Fibroblast of skin of scalp (primary cell): ENCODE measurements at places on chromosomes 5 and 9.
A peak's percentile ranks its signal among the peaks of the same experiment; 100 is the strongest.

DNA sequence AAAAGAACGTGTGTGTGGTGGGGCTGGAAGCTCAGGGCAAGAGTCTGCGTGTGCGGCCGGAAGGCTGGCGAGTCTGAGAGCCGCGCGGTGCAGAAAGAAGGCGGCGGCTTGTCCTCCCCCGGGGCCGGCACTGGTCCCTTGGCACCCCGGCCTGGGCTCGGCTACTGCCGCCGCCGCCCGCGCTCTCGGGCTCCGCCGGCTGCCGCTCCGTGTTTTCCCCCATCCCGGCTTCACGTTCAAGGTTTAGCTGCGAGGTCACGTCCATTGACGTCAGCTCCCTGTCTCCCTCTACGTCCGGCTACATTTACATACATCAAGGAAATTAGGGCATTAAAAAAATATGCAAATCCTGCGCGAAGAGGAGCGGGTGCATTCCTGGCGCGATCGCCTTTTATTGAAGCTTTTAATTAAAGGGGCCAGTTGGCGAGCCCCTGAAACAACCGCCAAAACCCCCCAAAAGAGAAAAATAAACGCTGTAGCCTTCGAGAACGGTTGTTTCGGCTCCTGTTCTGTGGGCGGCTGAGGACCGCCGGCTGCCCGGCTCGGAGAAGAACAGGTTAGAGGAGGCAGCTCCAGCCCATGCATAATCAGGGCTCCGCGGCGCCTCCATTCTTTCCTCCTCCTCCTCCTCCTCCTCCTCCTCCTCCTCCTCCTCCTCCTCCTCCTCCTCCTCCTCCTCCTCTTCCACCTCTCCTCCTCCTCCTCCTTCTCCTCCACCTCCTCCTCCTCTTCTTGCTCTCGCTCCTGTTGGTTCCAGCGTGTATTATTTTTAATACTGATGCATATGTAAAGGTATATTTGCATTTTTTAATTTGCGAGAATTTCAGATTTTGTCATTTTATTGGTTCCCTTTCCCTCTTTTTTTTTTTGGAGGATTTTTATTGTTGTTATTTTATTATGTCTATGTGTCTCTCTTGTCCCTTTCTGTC lies 207.0 kb downstream of the MEF2C start:
- no peak for DNase-seq

DNA sequence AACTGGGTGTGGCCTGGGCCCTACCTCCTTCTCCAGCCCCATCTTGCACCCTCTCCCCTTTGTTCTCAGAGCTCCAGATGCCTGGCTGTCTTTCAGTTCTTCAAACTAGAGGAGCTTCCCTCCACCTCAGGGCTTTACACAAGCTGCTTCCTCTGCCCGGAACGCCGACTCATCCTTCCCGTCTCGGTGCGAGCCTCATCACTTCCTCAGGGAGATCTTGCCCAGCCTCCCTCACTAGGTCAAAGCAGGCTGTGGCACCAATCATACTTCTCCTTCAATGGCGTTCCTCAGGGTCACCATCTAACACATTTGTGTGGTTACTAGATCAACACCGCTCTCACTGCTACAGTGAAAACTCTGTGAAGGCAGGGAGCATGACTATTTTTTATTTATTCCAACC lies 56.2 kb upstream of the ZSWIM6 start:
- DNase-seq, result peak; percentile 65

- DNase-seq, result peak; percentile 88
Measured at GRCh38 chr9:80874276-80874675, 815.1 kb downstream of the TLE1 start.

DNA sequence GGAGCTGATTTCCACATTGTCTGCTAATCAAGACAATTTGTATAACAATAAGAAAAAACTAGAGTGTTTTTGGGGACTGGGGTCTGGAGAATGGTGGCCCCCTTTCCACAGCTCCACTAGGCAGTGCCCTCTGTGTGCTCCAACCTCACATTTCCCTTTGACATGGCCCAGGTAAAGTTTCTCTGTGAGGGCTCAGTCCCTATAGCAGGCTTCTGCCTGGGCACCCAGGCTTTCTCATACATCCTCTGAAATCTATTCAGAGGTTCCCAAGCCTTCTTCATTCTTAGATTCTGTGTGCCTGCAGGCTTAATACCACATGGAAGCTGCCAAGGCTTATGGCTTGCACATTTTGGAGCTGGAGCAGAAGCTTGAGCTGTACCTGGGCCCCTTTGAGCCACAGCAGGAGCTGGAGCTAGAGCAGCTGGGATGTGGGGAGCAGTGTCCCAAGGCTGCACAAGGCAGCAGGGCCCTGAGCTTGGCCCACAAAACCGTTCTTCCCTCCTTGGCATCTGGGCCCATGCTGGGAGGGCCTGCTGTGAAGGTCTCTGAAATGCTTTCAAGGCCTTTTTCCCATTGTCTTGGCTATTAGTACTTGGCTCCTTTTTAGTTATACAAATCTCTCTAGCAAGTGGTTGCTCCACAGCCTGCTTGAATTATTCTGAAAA lies 49.1 kb upstream of the VPS13A start:
- no peak for DNase-seq

GRCh38 chr9:71589612-71590011 lies 178.7 kb downstream of the CEMIP2 start:
- no peak for DNase-seq

- DNase-seq, result no peak
Measured at GRCh38 chr5:18397371-18397770, 763.1 kb downstream of the TAF11L14 start.

DNA sequence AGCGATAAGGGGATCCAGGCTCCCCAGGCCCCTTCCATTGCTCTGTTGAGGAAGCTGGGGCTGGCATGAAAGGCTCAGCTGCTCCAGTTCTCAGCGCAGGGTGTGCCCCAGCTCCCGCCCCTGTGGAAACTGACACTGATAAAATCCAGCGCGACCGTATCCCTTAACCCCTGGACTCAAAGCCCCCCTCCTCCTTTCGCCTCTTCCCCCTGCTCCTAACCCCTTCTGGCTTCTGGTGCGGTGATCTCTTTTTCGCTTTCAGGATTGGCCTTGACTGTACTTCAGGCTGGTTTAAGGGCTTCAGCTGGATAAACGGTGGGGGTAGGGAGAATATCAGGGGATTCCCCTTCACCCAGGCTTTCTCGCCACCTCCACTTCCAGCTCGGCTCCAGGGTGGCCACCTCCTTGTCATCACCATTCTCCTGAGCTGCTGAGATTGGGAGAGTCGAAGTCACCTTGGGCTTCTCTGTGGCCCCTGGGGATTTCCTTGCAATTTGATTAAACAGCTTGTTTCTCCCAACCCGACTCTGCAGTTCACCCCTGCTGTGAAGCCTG lies 843 bp downstream of the BSPRY start:
- no peak for DNase-seq

DNA sequence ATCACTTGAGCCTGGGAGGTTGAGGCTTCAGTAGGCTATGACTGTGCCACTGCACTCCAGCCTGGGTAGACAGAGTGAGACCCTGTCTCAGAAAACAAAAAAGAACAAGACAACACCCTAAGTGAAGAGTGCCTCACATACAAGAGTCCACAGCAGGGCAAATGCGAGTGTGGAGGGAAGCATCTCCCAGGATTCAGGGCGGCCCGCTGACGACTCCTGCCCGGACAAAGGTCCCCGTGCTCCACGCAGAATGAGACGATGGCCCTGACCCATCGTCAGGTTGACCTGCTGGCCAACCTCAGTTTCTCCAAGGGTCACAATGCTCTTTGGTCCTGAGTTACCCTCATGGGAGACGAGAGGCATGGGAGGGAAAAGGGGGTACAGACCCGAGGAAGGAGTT lies 18.3 kb downstream of the MRNIP start:
- DNase-seq, result no peak

DNA sequence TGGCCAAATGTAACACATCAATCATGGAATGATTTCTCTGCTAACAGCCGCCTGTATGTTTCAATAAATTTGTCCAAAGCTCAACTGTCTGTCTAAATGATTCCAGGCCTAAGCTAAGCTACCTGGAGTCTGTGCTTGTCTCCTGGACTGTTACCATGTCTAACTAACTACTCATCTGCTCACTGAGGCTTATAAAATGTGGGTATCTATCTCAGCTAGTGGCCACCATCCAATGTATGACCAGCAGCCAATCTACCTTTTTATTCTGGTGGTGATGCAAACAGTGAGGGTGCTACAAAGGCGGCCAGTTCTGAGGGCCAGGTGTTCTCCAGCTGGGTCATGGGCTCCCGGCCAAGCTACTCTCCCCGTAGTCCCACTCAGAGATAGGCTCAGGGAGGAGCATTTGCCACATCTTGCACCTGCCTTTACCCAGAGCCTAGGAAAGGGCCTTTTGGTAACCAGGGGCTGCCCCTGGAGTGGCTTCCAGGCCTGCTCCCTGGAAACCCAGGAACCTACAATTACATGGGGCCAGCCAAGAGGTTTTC lies 59.1 kb downstream of the PFDN1 start:
- no peak for DNase-seq

DNA sequence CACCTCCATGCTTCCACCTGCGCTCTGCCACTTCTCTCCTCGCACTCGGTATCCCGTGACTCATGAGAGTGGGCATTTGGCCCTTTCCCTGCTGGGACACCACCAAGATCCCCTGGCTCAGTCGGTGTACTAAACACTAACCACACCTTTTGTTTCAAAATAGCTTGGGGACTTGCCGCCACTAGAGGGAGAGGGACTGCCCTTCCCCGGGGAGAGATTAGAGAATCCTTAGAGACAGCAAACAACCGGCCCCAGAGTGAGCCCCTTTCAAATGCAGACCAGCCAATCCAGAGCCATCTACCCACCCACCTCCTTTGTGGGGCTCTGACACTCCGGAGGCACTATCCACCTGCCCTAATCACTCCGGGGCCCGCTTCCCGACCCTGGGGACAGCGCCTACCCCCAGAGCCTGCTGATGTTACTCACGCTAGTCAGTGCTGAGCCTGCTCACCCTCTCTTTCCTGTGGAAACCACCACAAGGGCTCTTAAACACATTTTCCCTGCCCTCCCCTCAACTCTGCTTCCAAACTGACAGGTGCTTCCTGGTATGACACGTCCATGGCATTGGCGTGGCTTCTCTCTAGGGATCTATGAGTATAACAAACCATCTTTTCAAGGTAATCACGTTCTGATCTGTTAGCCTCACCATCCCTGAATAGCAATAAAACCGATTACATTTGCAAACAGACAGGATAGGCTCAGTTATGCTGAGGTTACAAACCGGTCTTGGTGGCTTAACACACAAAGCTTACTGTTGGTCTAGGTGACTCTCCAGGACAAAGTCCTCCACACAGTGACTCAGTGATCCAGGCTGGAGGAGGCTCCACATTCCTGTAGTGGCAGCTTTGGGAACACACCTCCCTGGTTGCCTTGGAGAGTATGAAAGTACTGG lies 180.1 kb upstream of the MVB12B start:
- no peak for DNase-seq

- DNase-seq, result peak; percentile 66
Measured at GRCh38 chr5:175219366-175219765, 224.6 kb downstream of the DRD1 start.

DNA sequence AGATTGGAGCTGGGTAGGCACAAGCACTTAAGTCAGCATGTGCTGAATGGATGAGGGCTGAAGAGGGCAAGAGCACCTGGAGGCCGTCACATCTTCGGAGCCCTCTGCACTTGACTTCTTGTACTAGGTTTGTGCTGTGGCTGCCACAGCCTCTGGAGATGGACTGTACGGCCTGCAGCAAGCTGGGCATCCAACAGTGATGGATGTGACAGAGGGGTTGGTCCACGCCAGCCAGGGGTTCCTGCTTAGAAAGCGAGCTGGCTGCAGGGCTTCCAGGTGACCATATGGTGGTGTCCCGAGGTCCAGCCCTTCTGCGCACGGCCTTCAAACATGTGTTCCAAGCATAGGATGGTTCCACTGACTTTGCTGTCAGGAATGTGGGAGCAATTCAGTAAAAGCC lies 65.1 kb upstream of the PHYKPL start:
- no peak for DNase-seq

- no peak for DNase-seq
Measured at GRCh38 chr9:114286146-114286679, 36.7 kb upstream of the ORM1 start.

DNA sequence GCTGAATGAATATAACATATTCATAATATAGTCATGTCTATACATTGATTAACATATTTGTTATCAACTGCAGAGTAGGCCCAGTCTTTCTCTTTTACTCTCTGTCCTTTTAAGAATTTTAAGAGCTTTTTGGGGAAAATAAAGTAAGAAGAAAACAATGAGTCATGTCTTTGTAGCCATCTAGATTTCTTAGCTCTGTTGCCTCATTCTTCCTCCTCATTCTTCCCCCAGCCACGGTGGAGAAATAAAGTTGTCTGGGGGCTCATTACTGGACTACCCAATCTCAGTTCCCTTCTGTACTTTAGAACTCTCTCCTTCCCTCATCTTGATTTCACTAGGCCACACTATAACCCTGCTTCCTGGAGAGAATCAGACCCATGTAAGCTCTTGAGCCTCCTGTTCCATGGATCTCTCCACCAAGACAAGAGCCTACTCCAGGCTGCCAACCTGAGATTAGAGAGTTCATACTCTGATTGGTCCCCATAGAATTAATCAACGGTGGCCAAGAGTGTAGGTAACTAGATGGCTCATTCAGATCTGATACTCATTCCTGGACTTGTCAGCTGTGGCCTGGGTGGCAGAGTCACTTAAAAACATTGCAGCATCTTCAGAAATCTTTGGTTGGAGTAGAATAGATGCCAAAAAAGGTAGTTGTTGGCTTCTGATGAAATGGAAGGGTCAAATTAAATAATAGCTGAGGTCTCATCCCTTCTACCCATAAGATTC lies 44.2 kb downstream of the ITGA1 start:
- DNase-seq, result no peak

DNA sequence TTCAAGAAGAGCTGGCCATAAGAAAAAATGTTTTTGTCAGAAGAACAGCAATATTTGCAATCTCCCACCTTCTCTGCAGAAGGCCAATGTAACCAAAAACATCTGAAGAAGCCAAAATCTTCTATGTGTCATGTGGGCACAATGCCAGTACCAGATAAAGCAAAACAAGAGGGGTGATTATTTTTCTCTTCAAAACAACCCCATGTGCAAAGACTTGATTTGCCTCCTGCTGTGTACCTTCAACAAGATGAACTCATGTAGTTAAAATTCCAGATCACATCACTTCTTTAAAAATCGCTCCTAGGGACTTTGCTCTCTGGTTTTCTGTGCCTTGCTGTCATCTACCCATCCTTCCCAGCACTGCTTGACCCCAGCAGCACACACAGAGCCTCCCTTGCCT lies 134.0 kb upstream of the MAP3K1 start:
- DNase-seq, result peak; percentile 84

- no peak for DNase-seq
Measured at GRCh38 chr5:164501344-164501743, 995.9 kb downstream of the MAT2B start.

- DNase-seq, result peak; percentile 33
Measured at GRCh38 chr9:79807971-79808370, 236.2 kb downstream of the TLE4 start.
